ENCODE measurements at places on chromosomes 3 and 15.

DNA sequence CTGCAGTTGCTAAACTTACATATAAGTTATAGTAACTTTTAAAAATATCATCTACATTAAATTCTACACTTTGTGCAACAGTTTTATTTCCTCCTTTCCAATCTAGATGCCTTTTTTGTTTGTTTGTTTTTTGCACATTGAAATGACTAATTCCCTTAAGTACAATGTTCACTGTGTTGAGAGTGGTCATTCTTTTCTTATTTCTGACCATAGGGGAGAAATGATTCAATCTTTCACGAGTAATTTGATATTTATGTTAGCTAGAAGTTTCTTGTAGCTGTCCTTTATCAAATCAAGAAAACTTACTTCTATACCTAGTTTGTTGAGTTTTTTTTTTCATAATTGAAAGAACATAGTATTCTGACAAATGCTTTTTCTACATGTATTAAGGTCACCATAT lies 85.0 kb upstream of the CBLB start:
- DNase-seq = no peak

GRCh38 chr15:40894681-40895448 lies 615 bp downstream of the VPS18 start:
- peak; percentile 55 for DNase-seq

DNA sequence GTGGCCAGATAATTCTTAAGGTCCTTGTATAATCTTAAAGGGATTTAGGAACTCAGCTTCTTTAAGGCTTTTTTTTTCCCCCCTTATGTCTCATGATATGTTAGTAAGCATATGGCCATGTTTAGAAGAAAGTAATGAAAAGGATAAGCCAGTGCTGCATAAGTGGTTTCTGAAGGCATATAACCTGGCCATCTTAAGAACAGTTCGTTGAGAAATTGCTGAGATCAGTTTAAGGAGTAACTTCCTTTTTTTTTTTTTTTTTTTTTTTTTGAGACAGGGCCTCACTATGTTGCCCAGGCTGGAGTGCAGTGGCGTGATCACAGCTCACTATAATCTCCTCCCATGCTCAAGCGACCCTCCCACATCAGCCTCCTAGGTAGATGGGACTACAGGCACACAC lies 51.7 kb downstream of the UBE2E2 start:
- DNase-seq = no peak

- DNase-seq = no peak
Observed at GRCh38 chr3:123683505-123684154, 98.8 kb upstream of the HACD2 start.

DNA sequence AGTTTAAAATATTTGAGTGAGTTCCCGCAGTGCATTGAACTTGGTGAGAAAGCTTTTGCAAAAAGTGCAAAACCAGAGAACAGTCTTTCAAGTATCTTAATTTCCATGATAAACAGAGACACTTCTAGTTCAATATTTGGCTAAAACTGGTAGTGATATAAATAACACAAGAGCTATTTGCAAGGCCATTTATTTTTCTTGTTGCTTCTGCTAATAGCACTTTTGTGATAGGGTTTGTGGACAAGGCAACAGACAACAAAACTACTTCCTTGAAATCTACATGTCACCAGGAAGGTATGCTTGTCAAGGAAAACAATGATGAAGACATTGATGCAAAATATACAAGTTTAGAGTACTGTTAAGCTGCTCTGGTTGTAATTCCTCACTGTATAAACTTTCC lies 1225.1 kb downstream of the OTOL1 start:
- DNase-seq = no peak

DNA sequence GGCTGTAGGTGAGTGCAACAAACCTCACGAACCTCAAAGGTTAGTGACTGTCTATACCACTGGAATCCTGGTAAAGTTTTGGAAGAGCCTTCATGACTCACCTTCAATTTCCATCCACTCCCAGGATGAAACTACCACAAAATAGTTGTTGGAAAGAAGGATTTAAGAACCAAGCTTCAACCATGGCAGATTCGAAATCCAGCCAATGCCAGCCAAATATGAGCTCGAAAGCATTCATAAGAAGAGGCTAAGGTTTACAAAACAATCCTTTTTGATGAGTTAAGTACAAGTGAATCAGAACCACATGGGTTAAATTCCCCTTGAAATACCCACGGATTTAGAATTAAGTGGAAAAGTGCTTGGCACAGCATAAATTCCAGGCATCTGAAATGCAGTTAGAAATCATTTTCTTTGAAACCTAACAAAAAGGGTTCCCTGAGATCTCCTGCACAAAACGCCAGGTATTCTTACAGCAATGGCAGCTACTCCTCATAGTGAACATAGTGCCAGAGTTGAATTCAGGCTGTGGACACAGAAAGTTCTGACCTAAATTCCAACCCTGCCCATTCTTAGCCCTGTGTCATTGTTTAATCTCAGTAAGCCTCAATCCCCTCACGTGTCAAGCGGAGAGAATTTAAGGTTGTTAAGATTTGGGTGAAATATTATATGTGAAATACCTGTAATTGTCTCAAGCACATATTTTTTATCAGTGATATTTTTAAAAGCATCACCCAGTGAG lies 89.2 kb downstream of the FBN1 start:
- DNase-seq = no peak

DNA sequence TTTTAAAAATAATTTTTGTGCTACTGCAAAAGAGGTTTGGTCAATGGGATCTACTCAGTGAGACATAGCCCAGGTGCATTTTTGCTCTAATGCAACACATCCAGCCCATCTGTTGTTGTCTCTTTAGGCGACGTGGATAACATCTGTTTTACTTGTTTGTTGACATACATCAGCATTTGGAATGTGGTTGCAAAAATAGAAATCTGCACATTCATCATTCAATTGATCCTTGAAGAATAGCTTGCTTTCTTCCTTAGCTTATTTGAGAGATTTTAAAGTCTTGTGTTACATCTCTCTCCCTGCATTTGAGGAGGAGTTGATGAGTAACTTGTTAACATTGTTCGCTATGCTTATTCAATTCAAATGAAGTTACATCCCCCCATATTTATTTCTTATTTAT lies 1202.3 kb downstream of the NSUN3 start:
- DNase-seq = no peak

GRCh38 chr15:71599418-71600151 lies 210.8 kb upstream of the NR2E3 start:
- no peak for DNase-seq

DNA sequence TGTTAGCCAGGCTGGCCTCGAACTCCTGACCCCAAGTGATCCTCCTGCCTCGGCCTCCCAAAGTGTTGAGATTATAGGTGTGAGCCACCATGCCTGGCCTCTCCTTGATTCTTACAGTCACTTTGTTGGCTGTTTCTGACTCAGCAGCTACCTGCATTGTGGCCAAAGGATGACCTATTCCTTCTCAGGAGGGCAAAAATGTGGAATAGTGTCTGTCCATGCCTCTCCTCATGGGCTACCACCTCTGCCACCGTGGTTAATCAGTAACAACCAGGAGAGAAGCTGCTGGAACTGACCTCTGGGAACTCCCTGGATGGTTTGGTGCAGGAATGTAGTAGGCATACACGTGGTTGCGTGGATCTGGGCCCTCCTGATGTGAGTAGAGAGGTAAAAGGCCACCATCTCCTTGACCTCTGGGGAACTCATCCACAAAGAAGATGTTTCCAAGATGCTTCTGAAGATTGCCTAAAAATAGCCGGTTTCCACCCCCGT lies 63.3 kb downstream of the FLNB start:
- DNase-seq = no peak

GRCh38 chr15:70031261-70031660 lies 66.5 kb downstream of the TLE3 start:
- DNase-seq = no peak

DNA sequence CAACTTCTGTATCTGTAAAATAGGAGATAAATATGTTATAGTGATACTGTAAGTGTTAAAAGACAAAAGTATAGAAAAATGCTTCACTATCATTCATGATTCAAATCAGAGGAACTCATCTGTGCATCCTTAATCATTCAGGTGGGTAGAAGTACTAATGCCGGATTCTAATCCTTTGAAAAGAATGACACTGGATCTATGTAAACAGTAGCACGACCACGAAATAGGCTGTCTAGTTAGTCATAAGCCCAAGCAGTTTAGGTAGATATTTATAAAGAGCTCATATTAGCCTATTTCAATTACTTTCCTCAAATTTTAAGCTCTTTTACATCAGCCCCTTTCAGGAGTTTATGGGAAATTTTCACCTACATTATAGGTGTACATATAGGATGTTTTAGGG lies 437.9 kb downstream of the SOX2 start:
- no peak for DNase-seq

DNA sequence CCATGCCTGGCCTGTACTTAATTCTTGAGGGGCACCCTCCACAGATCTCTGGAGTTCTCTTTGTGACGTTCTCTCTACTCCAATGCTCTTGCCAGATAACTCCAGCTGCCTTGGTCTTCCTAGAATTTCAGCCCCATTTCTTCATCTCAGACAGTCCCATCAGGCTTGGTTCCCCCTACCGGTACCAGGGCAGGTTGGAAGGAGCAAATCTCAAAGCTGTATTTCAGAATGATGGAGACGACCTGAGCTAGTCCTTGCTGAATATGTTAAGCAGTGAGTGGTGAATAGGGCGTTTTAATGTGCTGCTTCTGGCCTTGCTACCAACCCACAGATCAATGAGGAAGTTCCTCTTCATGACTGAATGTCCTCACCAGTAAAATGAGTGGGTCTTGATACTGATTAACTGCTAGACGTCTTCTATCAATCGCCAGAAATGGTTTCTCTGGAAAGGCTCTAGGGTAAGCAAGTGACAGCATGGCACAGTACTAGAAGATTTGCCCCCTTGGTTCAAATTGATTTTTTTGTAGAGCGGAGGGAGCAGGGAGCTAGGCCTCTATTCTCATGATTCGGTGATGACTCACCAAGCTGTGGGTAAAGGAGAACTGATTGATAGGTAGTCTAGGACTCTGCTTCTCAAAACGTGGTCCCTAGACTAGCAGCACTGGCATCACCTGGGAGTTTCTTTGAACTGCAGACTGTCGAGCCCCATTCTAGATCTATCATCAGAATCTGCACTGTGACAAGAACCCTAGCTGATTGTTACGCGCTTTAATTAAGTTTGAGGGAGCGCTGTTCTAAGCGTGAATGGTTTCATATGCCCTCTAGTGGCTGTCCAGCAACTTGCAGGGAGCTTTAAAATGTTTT lies 67.8 kb downstream of the UBP1 start:
- DNase-seq = peak; percentile 41

DNA sequence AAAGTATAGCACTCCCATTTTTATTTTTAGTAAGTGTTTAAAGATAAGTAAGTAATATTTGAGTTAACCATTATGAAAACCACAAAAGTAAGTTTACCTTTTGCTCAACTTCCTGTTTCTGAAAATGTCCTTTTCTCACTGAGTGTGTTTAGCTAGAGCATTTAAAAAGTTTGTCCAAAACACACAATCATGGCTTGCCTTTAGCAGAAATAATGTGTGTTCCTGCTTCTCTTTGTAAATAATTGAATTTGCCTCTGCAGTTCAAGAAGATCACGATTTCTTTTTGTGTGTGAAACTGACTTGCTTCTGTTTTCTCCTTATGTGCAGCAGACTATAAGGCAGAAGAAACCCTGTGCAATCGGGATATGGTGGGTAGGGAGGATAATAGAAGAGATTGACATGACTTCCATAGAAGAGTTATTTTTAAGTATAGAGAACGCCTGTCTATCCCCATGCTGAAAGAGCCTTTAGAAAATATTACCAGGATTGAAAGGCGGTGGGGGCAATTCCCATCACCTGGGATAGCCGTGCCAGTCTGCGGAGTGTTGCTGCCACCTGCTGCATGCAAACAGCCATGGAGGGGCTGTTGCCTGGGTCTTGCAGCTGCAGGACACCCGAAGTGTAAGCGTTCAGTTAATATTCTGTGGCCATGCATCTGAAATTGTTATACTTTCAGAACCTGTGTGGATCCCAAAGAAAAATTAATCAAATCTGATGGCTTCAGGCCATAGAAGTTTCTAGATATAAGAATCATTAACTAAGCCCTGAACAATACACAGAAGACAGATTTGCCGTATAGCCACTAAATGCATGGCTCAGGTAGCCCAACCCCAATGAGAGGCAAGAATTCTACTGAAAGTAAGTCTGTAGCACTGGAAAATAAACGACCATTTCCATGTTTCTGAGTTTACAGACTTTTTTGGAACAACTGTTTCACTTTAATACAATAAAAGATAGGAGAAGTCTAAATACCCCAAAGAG lies 2.4 kb upstream of the CD96 start:
- peak; percentile 58 for DNase-seq

- DNase-seq = no peak
Observed at GRCh38 chr3:177591379-177591778, 394.1 kb upstream of the TBL1XR1 start.

GRCh38 chr15:38992506-38992905 lies 427.9 kb upstream of the RASGRP1 start:
- DNase-seq = no peak

GRCh38 chr3:27686642-27687041 lies 35.5 kb downstream of the EOMES start:
- no peak for DNase-seq

DNA sequence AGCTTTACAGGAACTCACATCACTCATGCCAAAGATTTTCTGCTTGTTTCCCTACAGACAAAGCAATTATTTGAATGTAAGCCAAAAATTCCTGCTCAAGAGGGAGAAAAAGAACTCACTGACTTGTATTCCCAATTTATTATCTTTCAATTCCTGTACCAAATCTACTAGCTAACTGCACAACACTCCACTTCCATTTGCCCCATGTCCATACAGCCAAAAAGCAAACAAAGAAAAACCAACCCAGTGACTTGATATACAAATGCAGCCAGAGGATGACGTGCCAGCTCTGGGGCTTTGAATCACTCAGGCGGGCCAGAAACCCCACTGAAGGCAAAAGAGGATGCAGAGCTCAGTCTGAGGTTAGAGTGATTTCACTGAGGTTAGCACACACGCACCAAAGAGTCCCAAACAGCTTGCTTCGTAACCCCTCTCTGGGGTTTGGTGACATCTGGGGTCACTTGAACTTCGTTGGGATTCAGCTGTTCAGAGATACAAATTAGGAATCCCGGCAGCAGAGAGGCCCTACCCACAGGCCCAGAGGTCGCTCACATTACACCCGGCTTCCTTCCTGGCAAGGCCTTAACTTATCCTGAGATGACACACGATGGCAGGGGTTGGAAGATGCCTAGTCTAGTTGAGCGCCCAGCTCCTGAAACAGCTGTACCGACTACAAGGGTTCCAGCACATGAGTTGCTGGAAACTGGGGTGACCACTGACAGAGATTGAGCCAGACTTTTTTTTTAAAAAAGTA lies 1.6 kb downstream of the RFTN1 start:
- DNase-seq = peak; percentile 92

GRCh38 chr15:70219256-70219895 lies 121.7 kb upstream of the TLE3 start:
- no peak for DNase-seq

- peak; percentile 50 for DNase-seq
Observed at GRCh38 chr3:10395671-10396070, 74.8 kb upstream of the SEC13 start.

GRCh38 chr3:2790266-2790815 lies 319.8 kb downstream of the IL5RA start:
- no peak for DNase-seq
